ENCODE measurements at places on chromosomes 1 and 21.

GRCh38 chr1:248805876-248806275, 19.8 kb downstream of the SH3BP5L start:
- DNase-seq = no peak

- no peak for DNase-seq
Observed at GRCh38 chr21:42396799-42397745, 1.2 kb upstream of the TMPRSS3 start.

- DNase-seq = no peak
Observed at GRCh38 chr21:33834801-33835500, 80.7 kb downstream of the ATP5PO start.

DNA sequence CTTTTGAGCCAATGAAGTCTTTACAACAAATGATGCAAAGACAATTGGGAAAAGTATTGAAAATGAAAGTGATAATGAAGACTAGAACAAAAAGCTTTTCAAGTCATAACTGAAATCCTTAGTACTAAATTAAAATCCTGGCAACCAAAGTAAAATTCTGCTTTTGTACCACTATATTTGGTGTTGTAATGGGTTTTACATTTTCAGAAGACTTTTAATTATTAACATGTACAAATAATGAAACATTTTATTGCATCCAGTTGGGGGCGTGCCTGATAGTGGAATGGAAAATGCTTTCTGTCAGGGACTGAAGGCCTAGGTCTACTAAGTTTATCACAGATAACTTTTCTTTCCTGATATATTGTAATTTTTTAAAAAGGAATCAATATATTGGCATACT, 89.4 kb downstream of the SDCCAG8 start:
- no peak for DNase-seq

GRCh38 chr1:215772151-215772550, 205.0 kb downstream of the KCTD3 start:
- no peak for DNase-seq

DNA sequence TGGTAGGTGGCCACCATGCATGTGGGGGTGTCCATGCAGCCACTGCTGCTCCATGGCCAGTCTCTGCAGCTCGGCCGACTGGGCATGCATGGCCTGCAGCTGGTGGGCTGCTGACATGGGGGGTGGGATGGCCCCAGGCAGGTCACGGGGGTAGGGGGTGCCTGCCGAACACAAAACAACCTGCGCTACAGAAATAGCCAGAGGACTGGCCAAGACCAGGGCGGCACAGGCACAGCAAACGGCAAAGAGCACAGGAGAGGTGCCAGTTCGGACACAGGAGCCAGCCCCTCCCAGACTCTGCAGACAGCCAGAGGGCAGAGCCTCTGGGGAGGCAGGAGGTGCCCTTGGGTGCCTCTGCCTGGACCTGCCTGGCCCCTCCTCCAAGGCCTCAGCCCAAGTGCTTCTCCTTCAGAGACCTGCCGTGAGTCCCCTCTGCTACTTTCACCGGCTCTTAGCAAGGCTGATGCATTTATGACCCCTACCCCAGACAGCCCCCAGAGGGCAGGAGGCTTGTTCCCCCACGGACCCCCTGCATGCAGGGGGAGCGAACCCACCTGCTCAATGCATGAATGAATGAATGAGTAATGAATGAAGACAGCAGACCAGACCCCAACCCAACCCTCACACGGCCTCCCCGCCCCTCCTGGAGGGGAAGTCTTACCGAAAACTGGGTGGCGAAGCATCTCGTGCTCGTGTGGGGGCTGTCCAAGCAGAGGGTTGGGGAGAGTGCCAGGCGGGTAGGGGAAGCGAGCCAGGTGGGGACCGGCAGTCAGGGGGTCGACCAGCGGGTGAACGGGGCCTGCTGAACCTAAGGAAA, 37.7 kb downstream of the SLC45A1 start:
- no peak for DNase-seq

GRCh38 chr1:167057241-167057688, 32.9 kb downstream of the GPA33 start:
- no peak for DNase-seq

DNA sequence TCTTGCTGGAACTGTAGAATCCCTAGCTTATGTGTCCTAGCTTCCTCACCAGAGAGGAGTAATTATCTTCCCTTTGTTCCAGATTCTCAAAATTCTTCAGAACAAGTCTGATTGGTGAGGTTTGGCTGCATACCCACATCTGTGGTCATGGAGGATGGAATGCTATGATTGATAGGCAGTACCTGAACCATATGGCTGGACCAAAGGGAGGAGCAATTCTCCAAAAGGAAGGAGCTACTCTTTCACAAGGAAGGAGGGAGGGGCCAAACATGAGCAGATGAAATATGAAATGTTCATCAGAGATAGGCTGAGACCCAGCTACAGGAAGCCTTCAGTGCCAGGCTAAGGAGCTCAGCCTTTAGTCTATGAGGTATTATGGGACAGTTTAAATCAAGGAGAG, 5.0 kb upstream of the RNF19B start:
- no peak for DNase-seq

DNA sequence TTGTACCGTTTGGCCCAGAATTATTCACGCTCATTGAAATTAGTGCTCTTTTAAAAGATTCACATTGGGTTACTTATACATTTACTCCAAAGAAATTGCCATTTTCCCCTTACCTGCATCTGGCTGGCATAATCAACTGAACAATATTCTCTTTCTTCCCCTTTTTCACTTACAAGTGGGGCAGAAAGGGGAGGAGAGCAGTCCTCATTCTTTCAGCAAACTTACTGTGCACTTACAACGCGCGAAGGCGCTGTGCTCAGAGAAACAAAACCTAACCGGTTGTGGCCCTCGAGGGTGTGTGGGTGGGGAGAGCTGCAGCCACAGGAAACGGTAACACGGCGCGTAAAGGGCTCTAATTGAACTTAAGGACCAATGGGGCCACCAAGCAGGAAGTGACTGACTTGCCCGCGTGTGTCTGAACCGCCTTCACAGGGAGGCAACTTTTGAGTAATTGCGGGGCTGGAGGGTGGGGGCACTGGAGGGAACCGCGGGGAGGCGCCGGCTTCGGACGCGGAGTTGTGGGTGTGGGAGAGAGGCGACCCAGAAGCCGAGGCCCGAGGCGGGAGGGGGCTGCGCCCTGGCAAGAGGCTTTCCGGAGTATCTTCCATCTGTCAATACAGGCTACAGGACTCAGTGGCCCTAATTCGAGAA, 693 bp upstream of the PNRC2 start:
- DNase-seq = peak; percentile 80

GRCh38 chr1:109190189-109190588, 23.5 kb upstream of the SARS1 start:
- no peak for DNase-seq

- DNase-seq = peak; percentile 4
Observed at GRCh38 chr1:200302192-200302920, 107.5 kb downstream of the ZNF281 start.

GRCh38 chr1:89822999-89823628, 2.3 kb downstream of the LRRC8D start:
- no peak for DNase-seq

GRCh38 chr1:160284220-160284781, 632 bp downstream of the PEX19 start:
- DNase-seq = no peak

DNA sequence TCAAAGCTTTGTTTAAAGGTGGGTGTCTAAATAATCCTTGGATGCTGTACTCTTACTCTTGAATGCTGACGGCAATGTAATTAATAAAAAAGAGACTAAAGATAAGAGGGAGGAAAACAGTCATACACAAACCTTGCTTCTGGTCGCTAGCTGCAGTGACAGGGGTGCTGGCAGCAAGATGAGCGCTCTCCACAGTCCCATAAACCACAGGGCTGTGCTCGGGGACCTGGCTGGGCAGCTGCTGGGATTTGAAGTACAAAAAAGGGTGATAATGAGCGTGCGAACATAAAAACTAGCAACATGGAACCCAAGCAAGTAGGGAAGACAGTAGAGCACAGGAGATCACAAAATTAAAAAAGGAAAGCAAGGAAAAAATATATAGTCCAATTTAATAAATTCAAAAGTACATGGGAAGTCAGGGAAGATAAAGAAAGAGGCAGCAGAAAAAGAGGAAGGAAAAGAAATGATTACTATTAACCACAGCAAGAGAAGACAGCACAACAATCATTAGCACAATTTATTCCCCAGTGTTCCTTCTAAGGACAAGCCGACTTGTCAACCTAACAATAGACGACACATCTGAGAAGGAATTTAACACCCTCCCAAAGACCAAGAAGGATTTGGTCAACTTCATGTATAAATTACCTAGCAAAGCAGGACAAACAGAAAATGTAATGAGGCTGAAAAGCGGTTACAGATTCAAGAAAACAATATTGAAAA, 162.9 kb upstream of the HP1BP3 start:
- no peak for DNase-seq

DNA sequence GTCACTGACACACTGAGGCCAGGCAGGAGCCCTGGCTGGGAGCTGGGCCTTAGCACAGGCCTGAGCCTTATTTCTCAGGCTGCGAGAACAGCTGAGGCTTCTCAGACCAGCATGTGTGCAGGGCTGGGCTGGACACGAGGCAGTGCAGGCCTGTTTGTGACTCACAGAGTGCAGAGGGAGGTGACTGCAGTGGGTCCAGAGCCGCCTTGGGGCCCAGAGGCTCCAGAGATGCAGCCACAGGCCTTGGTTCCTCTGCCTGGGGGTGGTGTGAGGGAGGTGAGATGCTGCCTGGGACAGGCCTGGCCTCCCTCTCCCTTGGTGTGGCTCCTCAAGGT, 61.2 kb upstream of the ETV3 start:
- DNase-seq = no peak

DNA sequence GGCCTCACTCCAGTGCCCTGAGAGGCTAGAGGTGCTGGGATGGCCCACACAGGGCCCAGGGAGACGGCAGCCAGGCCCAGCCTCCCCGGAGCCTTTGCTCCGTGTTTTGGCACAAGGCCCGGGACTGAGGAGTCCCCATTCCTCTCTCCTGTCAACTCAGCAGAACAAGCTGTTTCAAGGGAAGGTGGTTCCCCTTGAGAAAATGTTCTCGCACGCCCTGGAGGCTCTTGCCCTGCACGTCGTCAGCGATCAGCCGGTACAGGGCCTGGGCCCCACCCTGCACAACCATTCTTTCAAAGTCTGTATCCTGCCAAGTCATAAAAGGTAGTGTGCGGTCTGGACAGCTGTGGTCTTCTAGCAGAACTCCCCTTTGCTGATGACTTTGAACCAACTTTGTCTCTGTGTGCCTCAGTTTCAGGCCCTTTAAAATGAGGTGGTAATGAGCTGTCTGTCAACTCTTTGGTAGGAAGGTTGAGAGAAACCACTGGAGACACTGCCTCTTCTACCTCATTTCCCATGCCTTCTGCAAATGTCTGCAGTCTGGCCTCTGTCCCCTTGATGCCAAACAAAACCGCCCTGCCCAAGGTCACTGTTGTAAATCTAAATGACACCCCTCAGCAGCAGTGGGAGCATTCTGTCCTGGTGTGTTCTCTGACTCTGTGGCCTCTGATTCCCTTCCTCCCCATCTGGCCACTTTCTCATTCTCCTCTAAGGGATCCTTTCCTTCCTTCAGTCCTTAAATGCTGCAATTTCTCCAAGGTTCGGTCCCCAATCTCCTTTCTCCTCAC, 138.6 kb upstream of the JUN start:
- DNase-seq = no peak

DNA sequence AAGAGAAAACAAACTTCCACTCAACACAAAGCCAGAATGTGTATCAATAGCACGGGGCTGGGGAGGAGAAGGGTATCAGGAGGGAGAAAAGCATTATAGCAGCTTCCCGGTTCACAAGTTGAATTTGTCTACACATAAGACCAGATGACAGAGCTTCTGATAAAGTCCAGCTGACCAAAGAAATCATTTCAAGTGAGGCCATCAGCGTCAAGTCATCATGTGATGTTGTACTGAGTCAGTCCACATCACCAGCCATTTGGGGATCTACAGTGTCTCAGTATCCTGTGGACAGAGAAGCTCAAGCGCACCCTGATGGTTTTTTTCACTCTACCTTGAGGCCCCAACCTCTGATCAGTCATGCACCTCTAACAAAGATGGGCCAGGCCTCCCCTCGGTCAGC, 33.0 kb downstream of the SETD4 start:
- no peak for DNase-seq

GRCh38 chr1:92837062-92837461, 5.2 kb downstream of the RPL5 start:
- DNase-seq = no peak

GRCh38 chr1:91402023-91402422, 2.6 kb downstream of the HFM1 start:
- DNase-seq = no peak
